CD4-positive, alpha-beta T cell treated with Interleukin-2 at 100 ng/mL for 4 hours (primary cell): ENCODE measurements at places on chromosomes 5 and 9.

GRCh38 chr5:122404018-122404417 is 92.0 kb downstream of the SNCAIP start:
- DNase-seq: no peak

DNA sequence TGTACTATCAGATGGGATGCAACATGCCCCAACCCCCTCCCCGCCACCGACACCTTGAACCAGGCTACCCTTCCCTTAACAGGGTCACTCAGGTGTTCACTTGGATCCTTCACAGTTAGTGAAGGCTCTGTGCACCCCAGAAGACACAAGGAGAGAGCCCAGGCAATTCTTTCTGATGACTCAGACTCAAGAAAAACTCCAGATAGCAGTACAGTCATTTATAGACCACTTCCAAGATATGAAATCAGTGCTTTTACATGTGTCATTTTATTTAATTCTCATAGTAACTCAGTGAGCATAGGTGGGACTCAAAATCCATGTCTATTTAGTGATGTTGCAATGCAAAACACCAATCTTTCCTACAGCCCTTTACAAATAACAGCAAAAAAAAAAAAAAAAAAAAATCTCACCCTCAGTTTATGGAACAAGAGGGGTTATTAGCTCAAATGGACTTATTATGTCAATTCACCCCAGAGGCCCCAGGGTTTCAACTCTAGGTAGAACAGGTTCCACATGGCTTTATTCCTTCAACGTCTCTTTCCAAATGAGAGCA is 71.9 kb downstream of the FOXD1 start:
- DNase-seq: no peak

GRCh38 chr5:175921061-175921730 is 46.9 kb downstream of the THOC3 start:
- DNase-seq: no peak

- no peak for DNase-seq
Measured at GRCh38 chr5:143470120-143470519, 66.6 kb upstream of the NR3C1 start.

DNA sequence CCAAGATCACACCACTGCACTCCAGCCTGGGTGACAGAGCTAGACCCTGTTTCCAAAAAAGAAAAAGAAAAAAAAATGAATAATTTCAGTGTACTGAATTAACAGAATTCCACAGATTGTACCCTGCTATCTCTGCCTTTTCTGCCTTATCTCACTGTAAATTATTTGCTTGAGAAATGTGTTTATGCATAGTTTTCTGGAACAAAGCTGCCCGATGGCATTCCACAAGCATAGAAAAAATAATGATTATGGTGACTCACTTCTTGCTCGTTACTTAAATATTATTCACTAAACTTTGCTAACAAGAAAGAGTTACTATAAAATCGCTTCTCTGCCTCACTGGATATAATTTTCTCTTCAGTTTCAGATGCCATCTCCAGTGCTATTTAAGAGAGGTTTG is 88.7 kb upstream of the FAM169A start:
- no peak for DNase-seq

GRCh38 chr5:60232036-60232795 is 338.7 kb upstream of the PDE4D start:
- DNase-seq: no peak

DNA sequence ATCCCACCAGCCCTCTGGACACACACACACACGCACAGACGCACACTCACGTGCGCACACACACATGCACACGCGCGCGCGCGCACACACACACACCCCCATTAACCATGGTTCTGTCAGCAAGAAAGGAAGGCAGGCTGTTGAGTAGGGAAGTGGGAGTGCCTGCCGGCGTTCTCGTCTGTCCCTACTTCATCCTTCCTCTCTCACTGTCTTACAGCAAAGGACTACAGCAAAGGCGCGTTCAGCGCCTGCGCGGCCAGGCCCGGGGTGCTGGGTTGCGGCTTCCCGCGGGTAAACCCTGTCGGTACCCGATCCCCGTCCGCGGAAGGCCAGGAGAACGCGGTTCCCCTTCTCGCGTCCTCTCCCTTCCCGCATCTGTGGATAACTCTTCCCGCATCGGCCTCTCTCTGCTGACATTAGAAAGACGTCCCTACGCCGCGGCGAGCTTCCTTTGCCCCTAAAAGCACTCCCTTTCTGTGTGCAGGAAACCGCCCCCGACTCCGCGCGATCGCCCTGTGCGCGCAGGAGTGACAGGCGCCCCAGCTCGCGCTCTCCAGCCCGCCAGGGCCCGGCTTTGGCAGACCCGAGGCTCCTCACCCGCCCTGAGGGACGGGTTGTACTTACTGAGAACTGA is 219.2 kb downstream of the AGTPBP1 start:
- DNase-seq: no peak

DNA sequence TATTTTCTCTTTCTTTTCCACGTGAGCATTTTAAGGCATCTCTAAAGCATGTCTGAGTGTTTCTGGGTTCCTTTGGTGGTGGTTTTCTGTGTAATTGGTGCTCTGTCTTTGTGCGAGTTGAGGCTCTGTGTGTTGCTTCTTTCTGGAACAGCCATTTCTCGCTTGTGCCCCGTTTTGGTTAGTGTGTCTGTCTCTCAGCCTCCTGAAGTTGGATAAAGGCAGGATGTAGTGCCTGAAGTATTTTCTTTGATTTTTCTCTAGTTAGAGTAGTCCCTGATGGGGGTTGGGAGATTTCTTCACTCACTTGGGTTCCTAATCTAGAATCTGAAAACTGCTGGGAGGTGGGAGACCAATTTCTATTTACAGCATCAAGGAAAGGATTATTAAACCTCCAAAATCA is 129.7 kb upstream of the TMEM161B start:
- no peak for DNase-seq

DNA sequence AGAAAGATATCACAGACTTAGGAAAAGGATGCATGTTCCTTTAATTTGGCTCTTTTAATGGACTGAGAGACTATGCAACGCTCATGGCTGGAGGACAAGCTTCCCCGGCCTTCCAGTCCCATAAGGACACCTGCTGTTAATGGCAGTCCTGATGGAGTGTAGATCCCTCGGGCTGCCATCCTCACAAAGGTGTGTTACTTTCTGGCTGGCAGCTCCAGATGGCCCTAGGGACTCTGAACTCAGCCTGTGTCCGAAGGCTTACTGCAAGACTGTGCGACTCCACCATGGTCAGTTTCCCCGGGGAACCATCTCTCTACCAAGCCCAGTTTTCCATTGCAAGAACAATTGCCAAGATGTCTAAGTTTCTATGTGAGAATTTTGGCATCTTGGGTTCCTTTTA is 25.5 kb upstream of the KCNIP1 start:
- no peak for DNase-seq

GRCh38 chr5:14449052-14449661 is 132.4 kb upstream of the OTULINL start:
- no peak for DNase-seq
